Effector memory CD4-positive, alpha-beta T cell (primary cell): ENCODE measurements at places on chromosomes 2 and 18.

DNA sequence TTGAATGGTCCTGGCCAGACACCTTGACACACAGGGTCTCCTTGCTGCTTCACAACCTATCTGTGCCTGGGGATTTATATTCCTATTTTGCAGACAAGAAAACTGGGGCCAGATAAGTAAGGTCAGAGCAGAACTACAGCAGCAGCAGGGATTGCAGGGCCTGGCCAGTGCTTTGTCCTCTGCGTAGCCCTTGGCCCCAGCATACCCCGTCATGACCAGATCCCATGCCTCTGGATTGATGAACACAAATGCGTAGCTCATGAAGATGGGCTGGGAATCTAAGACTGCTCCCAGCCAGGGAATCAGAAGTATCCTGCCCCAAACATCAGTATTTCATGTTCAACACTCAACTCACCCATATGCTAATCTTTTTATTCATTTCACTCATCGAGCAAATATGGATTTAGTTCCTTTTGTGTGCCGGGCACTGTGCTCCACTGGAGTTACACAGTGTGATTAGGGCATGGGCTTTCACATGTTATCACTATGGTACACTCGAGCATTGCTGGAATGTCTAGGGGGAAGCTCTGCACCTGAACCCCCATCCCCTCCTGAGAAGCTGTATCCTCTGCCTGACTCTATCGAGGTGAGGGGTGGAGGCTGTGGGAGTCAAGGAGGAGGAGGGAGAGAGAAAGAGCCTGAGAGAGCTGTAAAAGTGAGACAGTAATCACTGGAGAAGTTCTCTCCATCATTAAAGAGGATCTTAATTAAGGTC, 143.3 kb downstream of the CYP26B1 start:
- DNase-seq, result no peak
- H3K27me3 ChIP-seq, result no peaks in the 10 kb centered on the region
- no peaks in the 10 kb centered on the region for H3K36me3 ChIP-seq
- H3K4me3 ChIP-seq, result no peak overlapping the region
- no peaks in the 10 kb centered on the region for H3K4me1 ChIP-seq

- H3K27me3 ChIP-seq, result no peaks in the 10 kb centered on the region
- no peak overlapping the region for H3K4me3 ChIP-seq
- no peaks in the 10 kb centered on the region for H3K4me1 ChIP-seq
- DNase-seq, result no peak
- H3K36me3 ChIP-seq, result no peaks in the 10 kb centered on the region
- no peak overlapping the region for H3K27ac ChIP-seq
These were observed 40.1 kb upstream of the GPD2 start for GRCh38 chr2:156396126-156396525.

DNA sequence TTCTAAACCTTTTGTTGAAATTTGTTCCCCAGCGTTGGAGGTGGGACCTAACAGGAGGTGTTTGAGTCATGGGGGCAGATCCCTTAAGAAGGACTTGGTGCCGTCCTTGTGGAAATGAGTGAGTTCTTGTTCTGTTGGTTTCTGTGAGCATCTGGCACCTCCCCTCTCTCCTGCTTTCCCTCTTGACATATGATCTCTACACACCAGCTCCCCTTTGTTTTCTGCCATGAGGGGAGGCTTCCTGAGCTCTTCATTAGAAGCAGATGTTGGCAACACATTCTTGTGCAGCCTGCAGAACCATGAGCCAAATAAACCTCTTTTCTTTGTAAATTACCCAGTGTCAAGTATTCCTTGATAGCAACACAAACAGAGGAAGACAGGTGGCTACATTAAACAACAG, 23.8 kb downstream of the NABP1 start:
- H3K4me3 ChIP-seq, result no peak overlapping the region
- peaks cover 16% of the 10 kb centered on the region for H3K36me3 ChIP-seq
- DNase-seq, result no peak
- H3K4me1 ChIP-seq, result no peaks in the 10 kb centered on the region

GRCh38 chr2:114083717-114084387, 194.0 kb downstream of the ACTR3 start:
- no peaks in the 10 kb centered on the region for H3K27me3 ChIP-seq
- no peaks in the 10 kb centered on the region for H3K4me1 ChIP-seq
- DNase-seq, result no peak
- no peak overlapping the region for H3K27ac ChIP-seq

DNA sequence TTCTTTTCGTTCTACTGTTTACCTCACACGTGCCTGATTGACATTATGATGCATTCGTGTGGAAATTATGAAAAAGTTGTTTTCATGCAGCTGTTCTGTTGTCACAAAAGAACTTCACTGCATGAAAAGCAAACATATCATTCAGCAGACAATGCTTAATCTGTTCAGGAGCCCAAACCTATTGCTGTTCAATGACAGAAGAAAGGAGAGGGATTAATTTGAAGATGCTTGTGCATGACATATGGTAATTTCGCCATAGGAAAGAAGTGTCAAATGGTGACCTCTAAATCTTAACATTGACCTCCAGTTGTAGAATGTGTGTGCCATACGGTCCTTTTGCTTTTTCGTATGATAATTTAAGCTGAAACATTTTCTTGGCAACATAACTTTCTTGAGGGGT, 124.5 kb downstream of the WDR7 start:
- H3K4me3 ChIP-seq, result no peak overlapping the region
- H3K27me3 ChIP-seq, result no peaks in the 10 kb centered on the region
- H3K36me3 ChIP-seq, result peaks cover under 1% of the 10 kb centered on the region
- H3K27ac ChIP-seq, result no peak overlapping the region
